ENCODE measurements at places on chromosomes 3 and 15.

DNA sequence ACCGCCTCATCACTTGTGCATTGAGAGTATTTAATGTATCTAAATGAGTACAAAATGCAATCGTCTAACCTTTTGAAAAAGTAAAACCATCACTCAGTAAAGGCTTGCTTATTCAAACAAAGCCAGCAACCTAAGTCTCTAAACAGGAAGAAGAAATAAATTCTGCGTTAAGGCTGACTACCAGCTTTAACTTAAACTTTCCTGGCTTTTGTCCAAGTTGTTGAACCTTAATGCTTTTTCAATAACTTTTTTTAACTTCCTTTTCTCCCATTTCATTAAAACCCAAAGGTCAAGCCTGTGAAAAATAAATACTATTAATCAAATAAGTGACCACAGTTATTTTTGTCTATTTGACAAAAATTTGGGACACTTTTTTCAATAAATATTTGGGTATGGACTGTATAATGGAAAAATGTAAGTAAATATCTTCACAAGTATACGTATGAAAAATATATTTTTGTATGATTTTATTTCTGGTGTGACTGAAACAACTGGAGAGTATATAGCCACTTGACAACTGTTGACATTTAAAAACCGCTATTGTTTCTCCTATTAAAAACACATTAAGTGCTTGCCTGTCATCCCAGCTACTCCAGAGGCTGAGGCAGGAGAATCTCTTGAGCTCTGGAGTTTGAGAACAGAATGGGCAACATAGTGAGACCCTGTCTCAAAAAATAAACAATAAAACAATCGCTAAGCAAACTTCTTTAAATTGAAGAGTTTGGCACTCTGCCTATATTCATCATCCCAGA, 2.9 kb downstream of the KLHL24 start:
- DNase-seq: no peak

- no peak for DNase-seq
Observed at GRCh38 chr3:183975981-183976662, 41.6 kb downstream of the ABCC5 start.

DNA sequence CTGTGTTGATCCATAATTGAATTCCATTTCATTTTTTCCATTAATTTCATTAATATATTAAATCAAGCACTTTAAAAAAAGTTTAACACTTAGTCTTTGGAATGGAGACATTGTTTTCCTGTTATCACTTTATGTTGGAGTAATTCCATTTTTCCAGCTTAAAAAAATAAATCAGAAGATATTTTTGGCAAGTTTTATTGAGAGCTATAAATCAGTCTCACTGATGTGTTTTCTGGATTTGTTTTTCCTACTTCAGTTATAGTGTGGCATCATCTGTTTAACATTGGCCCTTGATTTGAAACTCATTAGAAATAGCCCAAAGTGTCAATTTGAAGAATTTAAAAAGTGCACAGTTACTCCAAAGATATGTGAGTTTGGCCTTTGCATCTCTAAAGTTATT, 53.1 kb downstream of the MAP2K5 start:
- no peak for DNase-seq

DNA sequence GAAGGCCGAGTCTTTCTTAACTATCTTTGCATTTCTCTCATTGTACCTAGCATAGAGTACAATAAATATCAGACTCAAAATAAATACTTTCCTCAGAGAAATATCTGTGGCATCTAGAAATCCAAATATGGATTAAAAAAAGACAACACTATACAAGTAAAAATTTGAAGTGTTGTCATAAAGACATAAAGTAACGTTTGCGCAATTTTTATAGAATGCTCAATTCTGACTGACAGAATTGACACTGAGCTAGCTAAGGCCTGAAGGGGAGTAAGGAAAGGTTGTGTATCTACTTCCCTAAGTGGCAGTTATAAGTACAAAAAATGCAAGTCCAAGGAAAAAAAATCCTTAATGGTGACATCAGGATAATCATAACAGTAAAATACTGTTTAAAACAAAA, 1.1 kb downstream of the SEC11A start:
- no peak for DNase-seq

- DNase-seq: no peak
Observed at GRCh38 chr3:70982700-70983140, 600.8 kb downstream of the FOXP1 start.

GRCh38 chr3:53581671-53582070, 87.3 kb downstream of the CACNA1D start:
- DNase-seq: no peak

DNA sequence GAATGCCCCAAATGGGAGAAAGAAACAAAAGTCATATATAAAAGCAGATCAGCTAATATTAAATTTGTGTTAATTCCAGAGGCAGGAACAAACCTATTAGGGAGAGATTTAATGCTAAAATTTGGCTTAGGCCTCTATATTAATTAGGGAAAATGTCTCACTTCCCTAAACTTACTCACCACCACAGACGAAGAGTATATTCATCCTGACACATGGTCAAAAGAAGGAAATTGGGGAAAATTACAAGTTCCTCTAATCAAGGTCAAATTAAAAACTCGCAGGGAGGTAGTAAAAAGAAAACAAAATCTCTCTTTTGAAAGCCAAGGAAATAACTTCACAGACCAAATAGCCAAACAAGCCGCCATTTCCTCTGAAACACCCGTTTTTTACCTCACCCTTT, 32.2 kb downstream of the GRM2 start:
- DNase-seq: no peak

GRCh38 chr15:60315878-60316277, 81.9 kb downstream of the ANXA2 start:
- no peak for DNase-seq

DNA sequence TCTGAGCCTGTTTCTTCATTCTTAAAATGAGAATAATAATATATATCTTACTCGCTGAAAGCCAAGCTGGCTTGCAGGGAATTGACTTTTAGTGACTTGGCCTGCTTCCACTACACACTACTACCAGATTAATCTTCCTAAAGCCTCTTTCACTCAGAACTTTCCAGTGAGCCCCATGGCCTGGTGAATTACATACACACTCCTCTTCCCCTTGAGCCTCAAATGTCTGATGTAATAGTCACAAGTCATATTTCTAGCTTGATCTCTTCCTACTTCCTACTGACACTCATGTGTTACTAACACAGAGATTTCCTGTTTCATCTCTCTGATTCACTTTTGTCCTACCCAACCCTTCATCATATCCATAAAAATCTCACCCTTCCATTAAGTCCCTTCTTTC, 82.7 kb upstream of the SOX2 start:
- DNase-seq: no peak

GRCh38 chr15:62765916-62766315, 276.6 kb upstream of the TPM1 start:
- no peak for DNase-seq

DNA sequence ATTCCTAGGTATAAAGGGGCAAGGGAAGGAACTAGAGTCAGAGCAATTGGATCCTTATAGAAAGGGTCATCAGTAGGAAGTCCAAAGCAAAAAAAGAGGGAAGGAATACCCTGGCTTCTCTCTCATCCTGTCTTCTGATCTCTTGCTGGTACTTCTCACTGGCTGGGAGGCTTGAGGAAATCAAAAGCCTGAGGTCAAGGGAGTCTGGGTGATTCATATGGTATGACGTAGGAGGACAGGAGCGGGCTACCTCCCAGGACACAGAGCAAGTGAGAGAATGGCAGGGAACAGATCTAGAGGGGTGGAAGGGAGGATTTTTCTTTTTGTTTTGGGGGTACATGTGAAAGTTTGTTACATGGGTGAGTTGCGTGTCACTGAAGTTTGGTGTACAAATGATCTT, 76.0 kb downstream of the CFAP20DC start:
- no peak for DNase-seq

GRCh38 chr15:44317423-44318058, 29.0 kb downstream of the GOLM2 start:
- no peak for DNase-seq

Data from esophagus squamous epithelium (tissue), 5 donors.